ENCODE measurements at places on chromosomes 6 and 20.
A peak's percentile ranks its signal among the peaks of the same experiment; 100 is the strongest.

DNA sequence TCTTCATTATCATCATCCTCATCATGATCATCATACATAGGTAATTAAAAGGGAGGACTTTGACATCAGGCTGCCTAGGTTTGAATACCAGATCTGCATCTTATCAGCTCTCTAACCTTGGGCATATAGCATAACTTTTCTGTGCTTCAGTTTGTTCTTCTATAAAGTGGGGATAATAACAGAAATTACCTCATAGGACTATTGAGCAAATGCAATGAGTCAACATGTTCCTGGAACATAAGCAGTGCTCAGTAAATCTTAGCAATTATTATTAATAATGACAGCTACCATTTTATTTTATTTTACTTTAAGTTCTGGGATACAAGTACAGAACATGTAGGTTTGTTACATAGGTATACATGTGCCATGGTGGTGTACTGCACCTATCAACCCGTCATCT is 7.2 kb downstream of the C20orf202 start:
- no peak for DNase-seq

- DNase-seq = no peak
Observed at GRCh38 chr6:157443066-157443800, 62.2 kb downstream of the ZDHHC14 start.

- DNase-seq = no peak
Observed at GRCh38 chr6:16533721-16534136, 227.5 kb downstream of the ATXN1 start.

- DNase-seq = no peak
Observed at GRCh38 chr20:47782920-47783552, 2.2 kb downstream of the SULF2 start.

GRCh38 chr6:149147938-149148718 is 169.4 kb upstream of the TAB2 start:
- DNase-seq = no peak

- peak; percentile 2 for DNase-seq
Observed at GRCh38 chr6:25652007-25652515, at the start of gene SCGN. Gene SCGN, plus strand, starts transcription at chr6:25652215. Its CDS starts 189 bp downstream, at chr6:25652404.

- DNase-seq = no peak
Observed at GRCh38 chr6:143408151-143408786, 42.2 kb downstream of the ADAT2 start.

GRCh38 chr20:34171640-34172039 is 59.6 kb upstream of the EIF2S2 start:
- no peak for DNase-seq

GRCh38 chr6:85479208-85479607 is 29.3 kb downstream of the NT5E start:
- no peak for DNase-seq

DNA sequence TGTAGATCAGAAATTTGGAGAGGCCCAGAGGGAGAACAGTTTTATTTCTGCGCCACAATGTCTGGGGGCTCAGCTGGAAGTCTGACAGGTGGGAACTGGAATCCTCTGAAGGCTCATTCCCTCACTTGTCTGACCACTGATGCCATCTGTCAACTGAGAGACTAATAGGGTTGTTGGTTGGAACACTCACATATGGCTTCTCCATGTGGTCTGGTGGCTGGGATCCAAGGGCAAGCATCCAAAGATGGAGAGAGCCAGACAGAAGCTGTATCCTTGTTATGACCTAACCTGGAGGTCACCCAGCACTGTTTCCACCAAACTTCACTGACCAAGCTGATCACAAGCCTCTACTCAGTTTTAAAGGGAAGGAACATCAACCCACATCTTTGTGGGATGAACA is 117.9 kb upstream of the AKAP12 start:
- no peak for DNase-seq

- no peak for DNase-seq
Observed at GRCh38 chr20:35235881-35236280, 9.4 kb downstream of the MMP24 start.

DNA sequence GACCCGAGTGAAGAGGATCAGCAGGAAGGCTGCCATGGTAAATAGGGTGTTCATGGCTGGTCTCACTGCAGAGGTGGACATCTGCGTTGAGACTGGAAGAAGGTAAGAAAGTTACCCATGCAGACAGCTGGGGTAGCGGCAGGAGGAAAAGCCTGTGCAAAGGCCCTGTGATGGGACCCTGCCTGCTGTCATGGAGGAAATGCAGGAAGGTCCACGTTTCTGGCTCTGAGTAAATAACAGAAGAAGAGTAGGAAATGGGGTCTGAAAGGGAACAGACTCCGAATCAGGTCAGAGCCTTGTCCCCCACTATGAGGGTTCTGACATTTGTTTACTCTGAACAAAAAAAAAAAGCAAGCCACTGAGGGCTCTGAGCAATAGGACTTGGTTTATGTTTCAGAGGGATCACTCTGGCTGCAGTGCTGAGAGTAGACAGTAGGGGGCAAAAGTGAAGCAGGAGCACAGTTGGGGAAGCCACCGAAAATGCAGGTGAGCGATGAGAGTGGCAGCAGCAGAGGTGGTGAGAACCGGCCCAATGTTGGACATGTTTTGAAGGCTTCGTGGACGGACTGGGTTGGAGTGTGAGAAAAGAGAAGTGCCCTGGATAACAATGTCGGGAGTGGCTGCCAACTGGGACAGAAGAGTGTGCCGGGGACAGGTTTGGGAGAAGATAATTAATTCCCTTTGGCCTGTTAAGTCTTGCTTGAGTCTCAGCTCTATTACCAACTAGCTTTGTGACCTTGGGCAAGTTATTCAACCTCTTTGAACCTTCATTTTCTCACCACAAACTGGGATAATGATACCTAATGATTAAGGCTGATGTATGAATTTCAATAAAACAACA is 57.9 kb upstream of the MAP7 start:
- peak; percentile 59 for DNase-seq

DNA sequence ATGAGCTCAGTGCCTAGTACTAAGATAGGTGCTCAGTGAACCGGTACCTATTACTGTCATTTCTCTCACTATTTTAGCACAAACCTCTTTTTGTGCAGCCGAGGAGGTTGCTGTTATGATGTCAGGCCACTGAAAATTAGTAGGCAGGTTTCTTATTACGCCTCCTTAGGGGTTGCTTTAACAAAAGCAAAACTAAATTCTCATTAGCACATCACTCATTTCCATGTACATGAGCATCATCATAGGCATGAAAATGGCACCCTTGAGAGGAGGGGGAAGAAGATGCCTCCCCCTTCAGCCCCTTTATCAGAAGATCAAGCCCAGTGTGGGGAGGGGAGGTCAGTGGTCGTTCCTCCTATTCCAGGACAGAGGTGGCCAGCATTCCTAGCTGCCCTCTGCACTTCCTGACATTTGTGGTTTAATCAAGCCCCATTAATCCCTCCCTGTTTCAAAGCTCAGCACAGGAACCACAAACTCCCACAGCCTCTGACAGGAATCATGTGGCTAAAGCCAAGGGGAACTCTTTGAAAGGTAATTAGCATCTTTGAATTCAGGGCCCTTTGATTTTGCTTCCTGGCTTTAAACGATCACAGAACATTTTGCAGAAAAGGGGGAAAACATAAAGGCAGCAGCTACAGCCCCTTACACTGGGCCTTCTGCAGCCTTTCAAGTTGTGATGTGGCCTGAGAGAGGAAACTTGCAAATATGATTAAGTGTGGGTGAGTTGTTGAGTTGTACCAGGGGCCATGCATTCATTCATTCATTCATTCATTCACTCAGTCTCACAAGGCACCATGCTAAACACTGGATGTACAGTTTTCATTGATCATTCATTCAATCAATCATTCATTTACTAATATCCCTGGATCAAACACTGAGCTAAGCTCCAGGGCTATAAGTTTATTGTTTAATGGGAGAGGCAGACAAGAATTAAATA is 31.9 kb upstream of the PSMF1 start:
- no peak for DNase-seq

- DNase-seq = no peak
Observed at GRCh38 chr20:37343212-37343993, 2.5 kb upstream of the SRC start.

DNA sequence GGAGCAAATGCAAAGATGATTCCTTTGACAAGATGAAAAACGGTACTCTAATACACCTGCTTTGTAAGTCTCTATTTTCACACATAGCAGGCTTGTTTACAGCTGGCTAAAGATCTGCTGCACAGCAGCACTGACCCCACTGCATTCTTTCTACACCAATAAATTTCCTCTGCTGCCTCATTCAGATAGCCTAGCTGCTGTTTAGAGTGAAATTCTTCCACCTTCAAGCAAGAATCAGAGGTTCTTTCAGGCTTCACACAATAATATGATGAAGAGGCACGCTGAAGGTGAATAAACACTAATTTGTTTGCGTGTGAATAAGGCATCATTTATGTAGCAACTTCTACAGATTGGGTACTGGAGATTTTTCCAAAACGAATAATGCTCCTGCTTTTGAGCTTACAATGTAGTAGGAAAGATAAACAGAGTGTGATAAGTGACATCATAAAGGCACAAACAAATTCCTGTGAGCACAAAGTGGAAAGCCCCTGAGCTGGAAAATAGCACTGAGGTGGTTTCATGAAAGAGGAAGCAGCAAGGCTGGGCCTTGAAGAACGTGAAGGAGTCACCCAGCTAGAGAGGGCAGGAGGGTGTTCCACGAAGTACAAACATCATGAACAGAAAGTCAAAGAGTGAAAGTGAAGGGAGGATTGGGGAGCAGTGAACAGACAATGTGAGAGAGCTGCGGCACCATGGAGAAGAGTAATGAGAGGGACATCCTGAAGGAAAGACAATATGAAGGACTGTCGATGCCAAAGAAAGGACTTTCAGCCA is 543.4 kb downstream of the CD83 start:
- peak; percentile 18 for DNase-seq

- DNase-seq = no peak
Observed at GRCh38 chr20:14142171-14142570, 146.9 kb downstream of the MACROD2 start.

DNA sequence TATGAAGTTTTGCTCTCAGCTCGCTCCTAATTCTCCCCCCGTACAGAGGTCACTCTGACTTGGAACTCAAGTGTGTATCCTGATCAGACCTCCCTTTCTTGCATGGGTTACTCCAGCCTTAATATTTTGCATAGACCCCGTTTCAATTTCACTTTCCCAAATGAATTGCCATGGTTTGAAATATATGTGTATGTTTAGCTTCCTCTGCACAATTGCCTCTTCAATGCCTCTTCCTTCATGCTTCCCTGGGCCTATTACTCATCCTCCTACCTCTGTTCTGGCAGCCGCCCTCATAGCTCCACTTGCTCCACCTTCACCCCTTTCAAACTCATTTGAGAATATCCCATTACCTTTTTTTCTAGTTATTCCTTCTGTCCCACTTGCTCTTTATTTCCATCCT is 90.0 kb upstream of the SAMD5 start:
- DNase-seq = no peak

GRCh38 chr20:16955971-16956370 is 207.8 kb downstream of the OTOR start:
- no peak for DNase-seq

DNA sequence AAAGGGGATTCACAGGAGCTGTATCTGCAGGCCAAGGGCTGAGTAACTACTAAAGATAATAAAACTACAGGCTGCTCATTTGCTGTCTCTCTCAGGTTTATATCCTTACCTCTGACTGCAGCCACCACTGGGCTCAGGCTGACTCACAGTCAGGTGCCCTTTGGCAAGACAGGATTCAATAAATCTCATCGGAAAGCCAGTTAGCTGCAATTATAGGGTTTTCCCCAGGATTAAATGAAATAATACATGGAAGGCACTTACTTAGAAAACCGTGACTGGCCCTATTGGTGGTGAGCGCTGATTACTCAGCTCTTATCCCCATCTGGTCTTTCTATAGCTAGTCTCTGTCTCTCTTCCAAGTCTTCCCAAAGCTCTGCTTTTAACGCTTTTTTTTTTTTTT is 26.4 kb downstream of the RMND1 start:
- no peak for DNase-seq

GRCh38 chr6:89045011-89045387 is 35.6 kb upstream of the PNRC1 start:
- DNase-seq = no peak

DNA sequence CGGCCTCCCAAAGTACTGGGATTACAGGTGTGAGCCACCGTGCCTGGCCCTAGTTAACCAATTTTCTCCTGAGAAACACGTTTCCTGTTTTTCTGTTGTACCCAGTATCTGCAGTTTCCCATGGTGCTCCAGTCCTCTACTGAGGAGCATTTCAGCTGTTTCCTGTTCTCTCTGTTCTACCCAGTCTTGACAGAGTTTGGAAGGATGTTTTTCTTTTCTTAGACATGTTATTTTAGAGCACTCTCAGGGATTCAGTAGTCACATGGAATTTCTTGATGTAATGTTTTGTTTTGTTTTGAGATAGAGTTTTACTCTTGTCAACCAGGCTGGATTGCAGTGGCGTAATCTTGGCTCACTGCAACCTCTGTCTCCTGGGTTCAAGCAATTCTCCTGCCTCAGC is 129.8 kb upstream of the TIAM2 start:
- no peak for DNase-seq

GRCh38 chr20:23668477-23668951 is 20.3 kb downstream of the CST4 start:
- DNase-seq = no peak

GRCh38 chr6:151431337-151431736 is 20.6 kb downstream of the RMND1 start:
- DNase-seq = no peak

DNA sequence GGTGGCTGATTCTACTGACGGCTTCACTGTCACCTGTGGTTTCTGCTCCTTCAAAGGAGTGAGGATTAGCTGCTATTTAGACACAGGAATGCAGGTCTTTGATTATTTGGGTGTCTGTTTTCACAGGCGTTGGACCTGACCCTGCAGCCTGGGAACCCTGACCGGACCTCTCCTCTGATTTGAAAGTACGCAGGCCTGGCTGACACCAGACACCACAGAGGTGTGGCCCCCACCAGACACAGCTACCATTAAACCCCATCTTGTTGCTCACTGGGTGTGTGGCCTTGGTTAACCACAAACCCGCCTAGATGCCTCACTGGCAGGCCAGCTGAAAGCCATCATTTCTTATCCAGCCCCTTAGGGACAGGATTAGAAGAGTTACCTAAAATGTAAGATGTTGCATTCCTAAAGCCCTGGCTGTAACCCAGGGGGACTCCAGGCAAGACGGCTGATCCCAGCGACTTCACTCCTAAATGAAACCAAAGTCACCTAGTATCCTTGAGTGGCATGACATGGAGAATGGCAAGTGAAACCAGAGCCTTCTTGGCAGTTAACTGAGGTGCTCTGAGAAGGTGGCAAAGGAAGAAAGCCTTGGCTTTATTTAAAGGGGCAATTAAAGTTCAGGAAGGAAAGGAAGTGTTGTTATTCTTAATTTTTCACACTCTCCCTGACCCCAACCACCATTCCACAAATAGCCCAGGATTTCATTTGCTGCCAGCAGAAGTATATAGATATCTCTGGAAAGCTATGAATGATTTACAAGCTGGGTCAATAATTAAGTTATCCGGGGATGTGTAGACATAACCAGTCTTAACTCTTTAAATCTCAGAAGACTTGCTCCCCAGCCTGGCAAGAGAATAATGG is 169.9 kb downstream of the QRSL1 start:
- no peak for DNase-seq

DNA sequence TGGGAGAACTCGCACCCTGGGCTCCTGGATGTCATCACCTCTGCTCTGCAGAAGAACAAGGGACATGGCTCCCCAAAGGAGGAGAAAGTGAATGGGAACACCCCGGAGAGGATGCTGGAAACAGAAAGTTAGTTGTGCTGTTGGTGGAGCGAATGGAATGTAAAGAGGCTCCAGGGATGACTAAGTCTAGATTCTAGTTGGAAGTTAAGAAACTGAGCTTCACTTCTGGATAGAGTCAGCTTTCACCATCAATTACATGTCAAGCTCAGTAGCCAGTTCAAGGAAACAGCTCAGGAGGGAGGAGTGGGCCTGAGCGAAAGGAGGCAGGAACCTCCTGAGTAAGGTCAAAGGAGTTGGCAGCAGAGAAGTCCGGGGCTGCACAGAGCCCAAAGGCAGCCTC is 132.1 kb upstream of the ARID1B start:
- no peak for DNase-seq
